Testis (tissue), 5 donors: ENCODE measurements at places on chromosomes 12 and 14.
A peak's percentile ranks its signal among the peaks of the same experiment; 100 is the strongest.

DNA sequence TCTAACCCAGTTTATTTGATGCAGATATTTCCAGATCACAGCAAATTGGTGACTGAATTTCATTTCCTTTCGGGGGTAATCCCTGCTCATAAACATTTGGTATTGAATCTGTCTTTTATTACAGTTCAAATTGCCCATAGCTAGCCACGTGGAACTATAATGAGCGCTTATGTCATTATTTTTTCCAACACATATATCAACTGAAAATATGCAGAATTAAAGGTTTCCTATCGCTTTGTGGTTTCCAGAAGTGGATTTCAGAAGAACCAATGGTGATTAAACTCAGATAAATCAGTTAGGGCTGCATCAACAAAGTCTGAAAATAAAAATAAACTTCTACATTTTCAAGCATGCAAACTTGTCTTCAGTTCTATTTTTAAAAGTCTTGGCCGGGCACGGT lies 111.9 kb downstream of the PIK3C2G start:
- DNase-seq: no peak

DNA sequence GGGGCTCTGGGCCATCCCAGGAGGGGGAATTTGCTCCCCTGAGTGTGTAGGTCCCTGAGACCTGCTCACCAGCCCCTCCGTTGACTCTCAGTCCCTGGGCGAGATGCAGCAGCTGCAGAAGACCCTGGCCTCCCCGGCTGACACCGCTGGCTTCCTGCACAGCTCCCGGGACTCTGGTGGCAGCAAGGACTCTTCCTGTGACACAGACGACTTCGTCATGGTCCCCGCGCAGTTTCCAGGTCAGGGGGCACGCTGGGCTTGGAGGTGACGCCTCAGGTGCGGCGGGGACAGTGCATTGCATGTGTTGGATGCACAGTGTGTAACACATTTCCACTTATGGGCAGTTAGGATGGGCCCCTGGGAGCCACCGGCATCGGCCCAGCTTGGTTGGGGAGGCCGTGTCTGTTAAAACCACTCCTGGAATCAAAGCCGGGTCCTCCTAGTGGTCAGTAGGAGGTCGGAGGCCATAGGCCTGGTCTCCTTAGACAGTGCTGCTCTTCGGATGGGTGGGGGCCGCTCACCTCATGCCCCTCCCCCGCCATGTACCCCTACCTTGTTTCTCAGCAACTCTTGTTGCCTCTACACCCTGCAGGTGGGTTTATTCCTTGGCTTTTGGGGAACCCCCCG lies 17.1 kb upstream of the PUS1 start:
- DNase-seq: no peak

- no peak for DNase-seq
Observed at GRCh38 chr12:90085494-90086274, 377.0 kb upstream of the ATP2B1 start.

DNA sequence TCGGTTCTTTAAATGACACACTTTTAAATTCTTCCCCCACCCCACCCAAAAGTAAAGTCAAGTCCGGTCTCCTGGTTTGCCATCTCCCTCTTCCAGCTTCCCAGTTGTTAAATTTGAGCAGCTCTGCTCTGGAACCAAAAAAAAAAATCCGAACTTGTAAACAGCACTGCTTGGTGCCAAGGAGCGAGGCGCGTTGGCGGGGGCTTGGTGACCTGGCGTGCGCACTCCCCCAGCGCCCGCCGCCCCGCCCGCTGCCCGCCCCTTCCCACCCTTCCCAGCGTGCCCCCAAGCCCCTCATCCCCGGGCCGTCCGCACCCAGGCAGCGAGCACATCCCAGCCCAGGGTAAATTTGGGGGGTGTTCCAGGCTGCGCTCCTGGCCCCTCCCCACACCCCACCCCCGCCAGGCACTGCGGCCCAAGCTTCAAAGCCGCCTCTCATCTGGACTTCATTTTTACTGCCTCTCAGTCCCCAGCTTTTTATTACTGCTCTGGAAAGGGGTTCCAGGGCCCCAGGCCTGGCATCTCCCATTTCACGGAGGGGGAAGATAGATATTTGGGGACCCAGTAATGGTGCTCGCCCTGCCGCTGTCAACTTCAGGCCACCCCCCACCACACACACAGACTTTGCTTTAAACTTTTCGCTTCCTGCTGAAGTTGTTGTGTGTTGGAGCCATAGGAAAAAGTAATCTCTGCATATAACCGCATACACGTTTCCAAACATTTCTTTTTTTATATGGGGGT lies 11.7 kb upstream of the ITGB7 start:
- DNase-seq: no peak

GRCh38 chr12:70122804-70123203 lies 120.4 kb upstream of the CNOT2 start:
- no peak for DNase-seq

GRCh38 chr12:23862701-23863100 lies 86.8 kb downstream of the SOX5 start:
- DNase-seq: no peak

GRCh38 chr14:90697132-90697531 lies 119.1 kb downstream of the TTC7B start:
- no peak for DNase-seq

GRCh38 chr12:121649819-121650353 lies 19.6 kb downstream of the MORN3 start:
- DNase-seq: no peak

DNA sequence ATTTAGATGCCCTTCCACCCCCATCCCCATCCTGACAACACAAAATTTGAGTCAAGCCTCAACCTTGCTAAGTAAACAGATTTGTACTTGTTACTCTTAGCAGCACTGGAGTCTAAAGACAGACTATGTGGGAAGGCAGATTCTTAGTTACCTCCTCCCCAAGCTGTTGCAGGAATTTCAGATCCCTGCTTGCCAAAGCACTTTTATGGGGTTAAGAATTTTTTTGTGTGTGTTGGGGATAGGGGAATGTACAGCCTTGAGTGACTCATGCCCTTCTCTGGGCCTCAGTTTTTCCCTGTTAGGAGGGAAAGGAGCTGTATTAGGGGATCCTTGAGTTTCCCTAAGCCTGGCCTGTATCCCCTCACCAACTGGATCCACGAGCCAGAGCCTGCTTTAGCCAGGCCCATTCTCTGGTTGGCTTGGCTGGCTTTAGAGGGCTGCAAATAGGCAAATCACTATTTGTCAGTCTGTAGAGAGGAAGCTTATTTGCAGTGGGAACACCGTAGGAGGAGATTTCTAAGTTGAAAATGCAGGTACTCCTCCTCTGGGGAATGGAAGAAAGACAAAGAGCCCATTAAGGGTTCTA lies 27.7 kb upstream of the RNU6-8 start:
- DNase-seq: no peak

DNA sequence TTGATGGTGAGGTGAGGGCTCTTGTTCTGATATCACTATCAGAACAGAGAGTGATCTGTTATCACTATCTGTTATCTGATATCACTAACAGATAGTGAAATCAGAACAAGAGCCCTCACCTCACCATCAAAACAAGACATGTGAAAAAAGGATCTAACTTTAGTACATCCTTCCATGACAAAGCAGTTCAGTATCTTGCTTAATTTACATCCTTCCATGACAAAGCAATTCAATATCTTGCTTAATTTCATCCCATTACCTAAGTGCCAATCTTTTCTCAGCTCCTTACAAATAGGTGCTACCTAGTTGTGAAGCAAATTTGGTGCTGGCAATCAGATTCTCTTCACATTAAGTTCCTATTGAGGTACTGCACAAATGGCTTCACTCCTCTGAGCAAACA lies 1865.6 kb upstream of the FLRT2 start:
- DNase-seq: no peak

DNA sequence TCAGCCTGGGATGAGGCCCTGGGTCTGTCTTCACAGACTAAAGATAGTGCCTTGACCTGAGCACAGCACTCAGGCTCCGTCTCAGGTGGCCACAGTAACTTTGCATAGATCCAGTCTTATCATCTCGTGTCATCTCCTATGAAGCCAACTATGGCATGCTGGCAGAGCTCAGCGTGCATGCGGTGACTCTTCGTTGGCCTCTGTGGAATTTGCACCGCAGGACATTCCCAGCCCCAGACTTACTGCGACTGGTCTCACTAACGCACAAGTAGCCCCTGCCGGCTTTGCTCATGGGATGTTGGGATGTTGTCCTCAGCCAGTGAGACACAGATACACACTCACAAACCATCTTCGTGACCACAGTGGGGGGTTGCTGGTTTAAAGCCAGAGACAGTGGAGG lies 199.6 kb downstream of the CHST11 start:
- no peak for DNase-seq

DNA sequence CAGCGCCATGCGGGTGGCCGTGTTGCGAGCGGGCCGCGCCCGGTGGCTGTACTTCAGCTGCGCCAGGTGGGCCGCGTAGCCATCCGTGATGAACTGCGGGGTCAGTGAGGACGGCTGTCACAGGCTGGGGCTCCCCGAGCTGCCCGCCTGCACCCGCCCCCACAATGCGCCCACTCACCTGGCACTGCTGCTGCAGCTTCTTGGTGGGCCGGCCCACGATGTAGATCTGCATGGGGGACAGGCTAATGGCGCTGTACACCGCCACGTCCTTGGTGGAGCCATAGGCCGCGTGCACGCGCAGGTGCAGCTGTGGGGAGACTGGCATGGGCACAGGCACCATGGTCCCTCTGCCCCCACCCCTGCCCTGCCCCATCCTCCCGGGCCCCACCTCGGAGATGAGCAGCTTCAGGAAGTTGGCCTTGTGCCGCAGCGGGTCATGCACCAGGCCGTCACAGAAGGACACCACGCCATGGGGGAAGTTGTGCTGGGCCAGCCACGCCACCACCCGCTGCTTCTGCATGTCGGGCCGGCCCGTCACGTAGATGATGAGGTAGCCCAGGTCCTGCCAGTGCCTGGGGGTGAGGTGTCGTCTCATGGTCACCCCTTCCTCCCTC lies 5.9 kb downstream of the ARL6IP4 start:
- DNase-seq: no peak

DNA sequence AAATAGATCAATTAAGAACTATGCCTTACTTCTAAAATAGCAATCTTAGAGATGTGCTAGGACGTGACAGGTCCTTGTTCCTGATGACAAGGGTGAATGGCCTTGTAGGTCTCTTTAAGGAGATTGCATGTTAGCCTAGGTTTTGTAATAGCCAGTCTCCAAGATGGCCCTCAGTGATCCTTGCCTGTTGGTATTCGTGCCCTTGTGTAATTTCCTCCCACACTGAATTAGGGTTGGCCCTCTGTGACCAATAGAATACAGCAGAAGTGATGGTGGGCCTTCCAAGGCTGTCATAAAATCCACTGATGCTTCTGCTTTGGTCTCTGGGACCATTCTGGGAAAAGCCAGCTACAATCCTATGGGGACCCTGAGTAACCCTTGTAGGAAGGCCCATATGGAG lies 38.2 kb upstream of the SNX6 start:
- no peak for DNase-seq

GRCh38 chr14:63644741-63645140 lies 3.1 kb upstream of the WDR89 start:
- DNase-seq: no peak

DNA sequence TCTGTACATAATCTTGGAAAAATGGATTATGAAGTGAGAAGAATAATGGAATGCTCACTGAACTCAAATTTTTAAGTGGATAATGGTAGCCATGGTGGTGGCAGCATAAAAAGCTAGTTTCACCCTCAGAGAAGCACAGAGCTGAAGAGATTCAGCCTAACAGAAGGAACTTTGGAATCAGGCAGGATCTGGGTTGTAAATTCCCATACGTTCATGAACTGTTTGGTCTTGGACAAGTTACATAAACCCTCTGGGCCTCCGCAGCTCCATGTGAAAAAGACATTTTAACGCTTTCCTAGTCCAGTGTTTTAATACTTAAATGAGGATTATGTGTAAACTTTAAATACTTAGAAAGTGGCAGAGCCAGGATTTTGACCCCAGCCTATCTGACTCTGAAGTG lies 26.6 kb downstream of the JKAMP start:
- DNase-seq: no peak

- no peak for DNase-seq
Observed at GRCh38 chr12:130199581-130200390, 37.5 kb downstream of the FZD10 start.

DNA sequence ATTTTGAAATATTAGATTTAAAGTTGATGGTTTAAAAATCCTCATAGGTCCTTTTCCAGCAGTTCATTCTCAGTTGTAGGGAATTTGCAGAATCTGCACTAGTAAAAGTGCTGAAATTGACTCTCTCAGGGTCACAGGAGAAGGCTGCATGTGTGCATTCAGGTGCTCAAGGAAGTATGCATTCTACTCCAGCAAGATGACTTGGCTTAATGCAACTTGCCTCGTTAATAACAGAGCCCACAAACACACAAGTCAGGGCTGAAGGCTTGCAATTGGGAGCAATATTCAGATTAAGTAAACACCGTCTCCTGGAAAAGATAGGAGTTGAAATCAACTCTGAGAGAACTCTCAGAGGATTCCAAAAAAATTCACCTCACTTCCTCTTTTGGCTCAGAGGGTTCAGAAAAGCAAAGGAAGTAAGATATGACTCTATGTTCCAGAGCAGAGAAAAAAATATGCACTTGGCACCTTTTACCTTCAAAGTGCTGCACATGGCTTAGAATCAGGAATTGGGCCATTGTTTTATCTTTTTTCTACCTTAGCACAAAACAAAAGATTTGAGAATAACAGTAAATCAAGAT lies 406.3 kb upstream of the DCN start:
- DNase-seq: no peak

DNA sequence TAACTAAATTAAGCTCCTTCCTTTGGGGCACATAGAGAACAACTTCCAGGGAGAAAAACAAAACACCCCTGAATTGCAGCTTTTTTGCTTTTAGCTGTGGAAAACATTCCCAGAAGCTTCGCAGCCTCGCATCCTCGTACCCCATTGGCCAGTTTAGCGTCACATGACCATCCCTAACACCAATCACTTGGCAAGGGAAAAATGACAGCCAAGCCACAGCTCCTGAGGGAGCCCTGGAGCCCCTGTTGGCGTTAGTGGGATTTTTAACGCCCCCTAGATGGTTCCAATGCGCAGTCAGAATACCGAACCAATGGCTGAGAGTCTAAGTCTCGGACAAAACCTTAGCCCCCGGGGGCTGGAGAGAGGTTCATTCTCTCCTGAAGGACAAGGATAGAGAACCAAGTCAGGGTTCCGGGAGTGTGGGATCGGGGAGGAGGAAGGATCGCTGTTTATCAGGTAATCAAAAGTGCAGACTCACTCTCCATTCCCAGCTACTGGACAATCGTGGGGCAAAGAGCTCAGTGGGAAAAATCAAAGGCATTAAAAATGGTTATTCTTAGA lies 135.6 kb upstream of the HIF1A start:
- peak; percentile 62 for DNase-seq

GRCh38 chr12:57631566-57632072 lies 1.4 kb downstream of the B4GALNT1 start:
- peak; percentile 9 for DNase-seq

DNA sequence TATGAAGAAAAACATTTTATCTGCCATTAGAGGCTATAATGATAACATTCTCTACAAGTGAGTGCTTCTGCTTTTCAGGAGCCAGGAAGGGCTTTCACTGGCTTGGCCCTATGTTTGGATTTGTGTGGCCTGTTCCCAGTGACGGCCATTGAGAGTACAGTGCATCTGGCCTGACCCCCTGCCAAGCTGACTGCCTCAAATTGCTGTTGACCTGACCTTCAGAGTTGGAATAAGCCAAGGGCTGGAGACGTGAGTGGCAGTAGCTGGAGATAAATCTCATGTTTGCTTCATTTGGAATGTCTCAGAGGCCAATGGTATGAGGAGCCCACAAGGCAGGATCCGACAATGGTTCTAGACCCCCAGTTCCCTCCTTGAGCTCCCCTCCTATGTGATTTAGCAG lies 28.3 kb upstream of the PLEKHG7 start:
- DNase-seq: no peak
